Activated CD4-positive, alpha-beta T cell treated with anti-CD3 and anti-CD28 coated beads, Interleukin-2, amount 50 U/mL, for 48 hours (primary cell): ENCODE measurements at places on chromosomes 2 and 18.

GRCh38 chr2:237593036-237593435 lies 2.5 kb upstream of the RAB17 start:
- DNase-seq: no peak

DNA sequence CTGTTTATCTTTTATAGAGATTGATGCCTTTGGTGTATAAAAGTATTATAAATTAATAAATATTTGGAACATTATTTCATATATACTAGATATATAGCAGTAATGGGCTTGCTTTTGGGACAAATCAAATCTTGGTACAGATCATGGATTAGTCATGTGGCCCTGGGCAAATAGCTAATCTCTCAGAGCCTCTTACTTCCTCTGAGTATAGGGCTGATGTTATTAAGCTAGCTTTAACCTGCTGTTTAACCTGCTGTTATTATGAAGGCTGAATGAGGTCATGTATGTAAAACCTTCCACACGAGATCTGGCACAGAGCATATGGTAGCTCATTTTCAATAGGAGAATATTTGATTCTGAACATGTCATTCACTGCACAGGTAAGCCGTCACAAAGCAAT lies 5.7 kb downstream of the ITGB6 start:
- no peak for DNase-seq

DNA sequence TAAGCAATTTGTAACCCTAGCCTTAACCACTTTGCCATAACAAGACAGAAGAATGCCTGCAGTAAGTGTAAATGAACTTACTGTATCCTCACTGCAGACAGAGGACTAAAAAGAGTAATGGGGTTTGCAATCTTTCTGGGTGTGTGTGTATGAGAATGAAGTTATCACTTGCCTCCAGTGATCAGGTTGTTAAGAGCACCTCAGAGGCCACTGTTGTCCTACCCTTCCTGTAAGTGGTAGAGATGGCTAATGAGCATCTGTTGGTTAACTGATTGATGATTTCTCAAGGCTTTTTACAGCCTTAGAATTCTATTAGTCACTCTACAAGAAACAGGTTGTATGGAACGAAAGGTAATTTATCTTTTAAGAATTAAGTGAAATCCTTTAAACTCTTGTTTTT lies 27.6 kb upstream of the GTF2A1L start:
- no peak for DNase-seq

DNA sequence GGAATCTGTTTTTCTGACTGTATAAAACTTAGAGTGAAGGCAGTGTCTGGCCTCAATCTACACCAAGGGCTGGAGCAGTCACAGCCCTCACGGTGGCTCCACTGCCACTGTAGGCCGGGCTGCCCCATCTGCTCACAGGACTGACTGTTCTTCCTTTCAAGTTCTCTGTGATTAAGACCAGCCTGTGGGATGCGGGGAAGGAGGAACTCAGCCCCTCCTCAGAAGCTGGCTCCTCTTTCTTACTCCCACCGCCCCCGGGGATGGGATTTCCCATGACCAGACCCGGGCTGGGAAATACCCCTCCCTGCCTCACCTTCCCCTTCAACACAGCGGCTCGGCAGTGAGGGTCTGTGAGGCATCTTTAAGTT lies 106.0 kb downstream of the COPS8 start:
- no peak for DNase-seq

DNA sequence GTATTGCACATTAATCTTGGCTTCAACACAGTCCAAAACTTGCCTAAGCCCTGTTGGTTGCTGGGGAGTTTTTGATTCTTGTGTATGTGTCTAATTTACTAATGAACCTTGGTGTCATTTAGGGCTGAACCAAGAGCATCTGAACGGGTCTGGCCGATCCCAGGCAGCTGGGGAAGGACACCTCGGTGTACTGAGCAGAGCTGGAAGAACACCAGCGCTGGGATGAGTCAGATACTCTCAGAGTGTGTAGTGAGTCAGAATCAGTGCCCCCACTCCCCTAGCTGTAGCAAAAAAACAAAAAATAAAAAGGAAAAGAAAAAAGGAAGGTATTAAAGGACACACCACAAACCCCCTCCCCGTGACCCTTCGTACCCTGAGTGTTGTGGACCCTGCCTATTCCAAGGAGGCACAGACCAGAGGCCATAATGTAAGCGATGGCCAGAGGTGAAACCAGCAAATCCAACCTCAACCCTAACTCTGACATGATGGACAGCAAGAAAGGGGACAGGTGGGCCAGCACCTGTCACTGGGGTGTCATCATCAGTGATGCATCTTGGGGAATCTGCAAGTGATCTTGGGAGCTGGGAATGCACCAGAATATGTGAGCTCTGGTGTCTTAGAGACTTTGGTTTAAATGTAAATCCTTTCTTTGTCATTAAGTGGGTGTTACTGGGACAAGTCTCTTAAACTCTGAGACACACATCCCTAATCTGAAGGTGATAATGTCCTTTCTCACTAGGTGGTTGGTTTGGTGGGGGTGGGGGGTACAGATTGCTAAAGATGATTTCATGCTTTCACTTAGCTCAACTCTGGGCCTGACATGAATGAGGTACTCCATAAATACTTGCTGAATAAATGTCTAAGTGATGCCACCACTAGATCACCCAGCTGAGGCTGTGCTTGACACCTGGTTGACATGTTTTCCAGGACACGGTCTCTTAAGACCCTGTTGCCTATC lies 34.2 kb upstream of the NCOA1 start:
- DNase-seq: peak; percentile 35

DNA sequence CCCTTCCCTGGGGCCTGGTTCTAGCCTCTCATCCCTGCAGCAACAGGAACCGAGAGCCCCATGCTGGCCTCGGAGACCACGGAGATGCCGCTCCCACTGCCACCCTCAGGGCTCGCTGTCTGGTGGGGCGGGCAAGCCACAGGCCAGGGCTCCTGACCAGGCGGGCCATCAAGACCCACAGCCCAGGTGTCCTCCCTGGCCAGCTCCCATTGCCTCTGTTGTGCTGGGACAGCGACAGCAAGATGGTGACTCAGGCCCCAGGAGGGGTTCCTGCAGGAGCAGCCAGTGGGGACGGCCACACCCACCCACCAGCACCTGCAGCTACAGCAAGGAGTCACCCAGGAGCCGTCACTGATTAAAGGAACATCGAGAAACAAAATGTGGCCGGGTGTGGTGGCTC lies 7.4 kb downstream of the KLHL30 start:
- DNase-seq: no peak

DNA sequence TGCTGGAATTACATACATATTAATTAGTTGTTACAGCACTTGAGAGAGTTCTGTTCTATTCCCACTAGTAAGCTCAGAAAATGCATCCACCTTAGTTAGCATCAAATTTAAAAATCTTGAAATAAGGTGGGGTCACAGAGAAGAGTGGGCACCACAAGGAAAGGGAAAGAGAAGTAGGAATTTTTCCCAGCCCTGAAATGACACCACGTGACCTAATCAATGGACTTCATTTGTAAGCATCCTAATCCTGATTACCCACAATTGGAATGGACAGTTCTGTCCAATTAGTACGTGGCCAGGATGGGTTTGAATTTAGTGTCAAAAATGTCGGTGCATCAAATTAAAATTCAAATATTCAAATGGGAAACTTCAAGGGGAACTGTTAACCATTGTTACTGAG lies 186.8 kb downstream of the FIGN start:
- no peak for DNase-seq

- DNase-seq: no peak
These were observed 479.4 kb downstream of the METTL4 start for GRCh38 chr18:2091937-2092336.

DNA sequence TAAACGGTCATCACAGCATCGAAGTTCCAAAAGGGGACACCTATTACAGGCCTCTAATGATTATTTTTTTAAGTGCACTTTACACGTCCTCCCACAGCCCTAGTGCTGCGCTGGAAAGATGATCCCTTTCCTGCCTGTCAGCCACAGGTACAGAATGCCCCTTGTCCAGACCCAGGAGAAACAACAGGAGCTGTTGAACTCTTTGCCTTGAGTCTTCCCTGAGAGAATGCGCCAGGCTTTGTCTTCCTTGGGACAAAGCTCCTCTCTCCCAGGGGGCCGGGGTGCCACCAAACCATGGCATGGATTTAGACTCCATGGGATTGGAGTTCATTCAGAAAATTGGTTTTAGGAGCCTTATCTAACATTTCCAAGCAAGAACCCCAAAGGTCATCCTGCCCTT lies 319.0 kb upstream of the SOX11 start:
- no peak for DNase-seq

- no peak for DNase-seq
These were observed 277.4 kb upstream of the LRATD1 start for GRCh38 chr2:14355102-14355501.

GRCh38 chr18:11851806-11852337 lies 659 bp downstream of the CHMP1B start:
- peak; percentile 53 for DNase-seq

DNA sequence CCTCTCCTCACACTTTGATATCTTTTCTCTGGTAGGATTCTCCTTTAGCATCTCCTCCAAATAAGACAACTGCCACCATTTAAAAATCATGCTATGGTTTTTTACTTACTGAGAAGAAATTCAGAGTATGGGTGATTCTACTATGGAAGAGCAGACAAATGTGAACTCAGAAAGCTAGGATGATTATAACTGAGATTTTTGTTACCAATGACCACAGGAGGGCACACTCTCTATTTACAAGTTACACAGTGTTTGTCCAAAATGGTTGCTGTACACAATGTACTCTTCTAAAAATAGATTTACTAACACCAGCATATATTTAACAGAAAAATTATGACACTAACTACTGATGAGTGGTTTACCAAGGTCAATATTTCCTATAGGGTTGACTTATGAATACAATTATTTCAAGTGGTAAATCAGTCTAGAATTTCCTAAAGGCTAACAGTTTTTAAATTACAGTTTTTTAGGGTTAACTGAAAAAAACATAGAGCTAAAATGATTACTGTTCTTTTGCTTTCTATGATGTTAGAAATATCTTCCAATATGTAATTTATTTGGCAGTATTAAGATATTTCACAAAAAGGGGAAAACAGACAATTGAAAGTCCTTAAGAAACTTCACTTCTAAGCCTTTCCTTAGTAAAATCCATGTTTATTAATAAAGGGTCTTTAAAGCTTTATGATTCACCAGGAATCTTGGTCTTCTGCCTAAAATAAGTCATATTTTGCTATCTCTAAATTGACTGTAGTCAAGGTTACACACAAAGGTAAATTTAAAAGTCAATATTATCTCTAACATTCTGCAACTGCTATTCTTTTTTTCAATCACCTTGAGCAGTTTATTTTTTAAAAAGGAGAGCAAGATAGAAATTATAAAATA lies 57.2 kb downstream of the MAP4K3 start:
- DNase-seq: no peak

DNA sequence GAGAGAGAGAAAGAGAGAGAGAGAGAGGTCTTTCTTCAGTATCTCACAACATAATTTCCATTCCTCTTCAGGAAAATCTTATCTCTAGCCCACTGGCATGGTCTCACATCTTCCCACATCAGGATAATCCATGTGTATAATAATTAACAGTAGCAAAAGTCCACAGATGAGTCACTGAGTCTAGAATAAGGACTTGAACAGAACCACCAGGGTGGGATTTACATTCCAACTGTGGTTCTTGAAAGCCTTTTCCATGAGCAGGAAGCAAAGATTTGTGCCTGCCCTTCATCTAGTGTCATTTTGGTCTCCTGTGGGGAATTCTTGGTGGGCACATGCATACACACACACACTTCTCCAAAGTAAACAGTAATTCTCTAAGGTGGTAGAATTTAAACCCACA lies 107.1 kb upstream of the TCF4 start:
- DNase-seq: no peak
